ENCODE measurements at places on chromosomes 11 and 22.

DNA sequence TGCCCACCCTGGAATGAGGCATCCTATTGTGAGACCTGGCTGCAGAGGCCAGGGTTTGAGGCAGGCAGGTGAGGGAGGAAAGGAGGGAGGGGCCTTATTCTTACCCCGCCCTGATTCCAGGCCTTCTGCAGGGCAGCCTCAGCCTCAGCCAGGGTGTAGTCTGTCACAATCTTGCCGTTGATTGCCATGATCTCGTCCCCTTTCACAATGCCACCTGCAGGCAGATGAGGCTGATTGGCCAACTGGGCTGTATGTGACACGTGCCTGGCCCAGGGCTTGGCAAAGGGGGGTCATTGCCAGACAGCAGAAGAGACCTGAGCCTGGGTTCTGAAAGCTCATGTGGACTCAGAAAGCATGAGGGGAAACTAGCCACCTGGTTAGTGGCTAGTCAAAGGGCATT is 21.4 kb upstream of the ABCC8 start:
- no peak for DNase-seq

- DNase-seq = no peak
These were observed 18.4 kb downstream of the RTL6 start for GRCh38 chr22:44479662-44480061.

- DNase-seq = no peak
These were observed 15.5 kb upstream of the NNMT start for GRCh38 chr11:114280696-114281095.

DNA sequence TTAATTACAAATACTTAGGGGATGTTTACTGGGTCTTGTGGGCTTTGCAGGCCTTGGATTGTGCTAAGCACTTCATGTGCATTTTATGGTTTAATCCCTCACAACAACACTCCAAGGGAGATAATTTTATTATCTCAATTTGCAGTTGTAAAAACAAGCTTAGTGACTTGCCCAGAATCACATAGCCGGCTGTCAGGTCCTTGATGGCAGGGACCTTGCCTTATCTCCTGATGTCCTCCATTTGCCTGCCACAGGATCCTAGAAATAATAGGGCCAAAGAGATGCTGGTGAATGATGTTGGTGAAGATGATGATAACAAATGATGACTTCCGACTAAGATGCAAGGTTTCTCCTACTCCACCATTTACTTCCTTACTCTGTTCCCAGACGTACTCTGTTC is 385.4 kb downstream of the TMEM135 start:
- DNase-seq = no peak

GRCh38 chr11:39435641-39436040 is 2023.8 kb downstream of the LRRC4C start:
- DNase-seq = no peak

DNA sequence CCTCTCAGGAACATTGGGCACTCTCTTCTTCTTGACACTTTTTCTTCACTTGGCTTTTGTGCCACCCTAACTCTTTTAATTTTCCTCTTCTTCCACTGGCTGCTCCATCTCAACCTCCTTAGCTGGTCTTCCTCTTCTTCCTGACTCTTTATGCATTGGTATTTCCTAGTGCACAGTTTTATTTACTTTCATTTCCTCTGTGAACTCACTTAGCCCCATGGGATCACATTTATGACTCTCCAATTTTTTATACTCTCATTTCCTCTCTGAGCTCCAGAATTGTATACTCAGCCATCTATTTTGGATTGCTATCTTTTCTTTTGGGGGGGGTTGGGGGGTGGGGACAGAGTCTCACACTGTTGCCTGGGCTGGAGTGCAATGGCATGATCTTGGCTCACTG is 38.5 kb upstream of the LARGE1 start:
- no peak for DNase-seq

- no peak for DNase-seq
These were observed 221.2 kb upstream of the BLID start for GRCh38 chr11:122337241-122337640.

DNA sequence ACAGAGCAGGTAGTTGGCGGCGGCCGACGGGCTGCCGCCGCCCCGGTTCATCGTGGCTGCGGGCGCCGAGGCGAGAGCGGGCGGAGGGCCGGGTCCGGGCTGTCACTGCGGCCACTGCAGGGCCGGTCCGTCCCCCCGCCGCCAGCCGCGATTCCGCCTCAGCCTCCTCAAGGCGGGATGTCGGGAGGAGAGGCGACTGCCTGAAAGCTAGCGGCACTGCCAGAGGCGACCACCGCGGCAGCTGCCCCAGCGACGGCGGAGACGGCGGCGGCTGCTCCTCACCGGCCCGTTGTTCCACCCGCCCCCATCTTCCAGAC is 234 bp downstream of the SESN3 start:
- DNase-seq = no peak
